ENCODE measurements at places on chromosomes 3 and 15.

DNA sequence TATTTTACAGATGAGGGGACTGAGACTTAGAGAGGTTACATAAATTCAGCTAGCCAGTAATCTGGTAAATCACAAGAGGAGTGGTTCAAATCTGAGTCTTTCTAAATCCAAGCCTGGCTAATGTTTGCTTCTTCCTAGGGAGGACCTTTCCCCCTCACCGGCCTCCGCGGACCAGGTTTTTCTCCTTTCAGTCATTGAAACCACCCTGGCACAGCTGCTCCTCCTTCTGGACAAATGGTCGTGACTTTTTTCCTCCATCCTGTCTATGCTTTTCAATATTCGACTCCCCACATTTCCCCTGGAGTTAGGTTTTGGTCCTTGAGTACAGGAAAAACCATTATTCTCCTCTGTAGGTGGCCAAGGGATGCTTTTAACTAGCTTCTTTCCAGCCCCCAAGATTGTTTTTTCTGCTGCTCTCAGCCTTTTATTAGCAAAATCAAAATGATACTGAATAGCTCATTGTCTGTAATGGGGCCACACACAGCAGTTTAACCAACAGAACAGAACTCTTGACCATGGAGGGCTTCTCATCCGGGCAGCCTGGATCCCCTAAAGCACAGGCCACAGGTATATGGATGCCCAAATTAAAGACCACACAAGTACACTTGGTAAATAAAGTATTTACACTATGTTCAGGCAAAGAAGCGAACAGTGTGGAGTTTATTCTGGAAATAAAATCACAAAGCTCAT is 85.9 kb upstream of the KLHL25 start:
- no peak for DNase-seq

DNA sequence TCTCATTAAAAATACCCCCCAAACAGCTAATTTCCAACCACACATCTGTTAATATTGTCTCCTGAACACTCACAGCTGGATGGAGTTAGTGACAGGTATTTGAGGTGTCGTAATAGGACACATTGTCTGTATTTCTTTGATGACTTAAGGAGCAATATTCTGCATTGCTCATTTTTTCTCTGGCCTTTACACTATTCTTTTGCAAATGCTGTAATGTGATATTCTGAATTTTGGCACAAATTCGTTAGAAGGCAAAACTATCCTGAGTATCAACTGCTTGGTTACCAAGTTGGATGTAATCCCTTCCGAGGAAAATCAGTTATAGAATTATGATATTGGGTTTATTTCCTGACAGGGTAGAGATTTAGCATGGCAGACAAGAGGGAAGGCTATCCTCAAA is 1030.2 kb downstream of the MCTP2 start:
- no peak for DNase-seq

DNA sequence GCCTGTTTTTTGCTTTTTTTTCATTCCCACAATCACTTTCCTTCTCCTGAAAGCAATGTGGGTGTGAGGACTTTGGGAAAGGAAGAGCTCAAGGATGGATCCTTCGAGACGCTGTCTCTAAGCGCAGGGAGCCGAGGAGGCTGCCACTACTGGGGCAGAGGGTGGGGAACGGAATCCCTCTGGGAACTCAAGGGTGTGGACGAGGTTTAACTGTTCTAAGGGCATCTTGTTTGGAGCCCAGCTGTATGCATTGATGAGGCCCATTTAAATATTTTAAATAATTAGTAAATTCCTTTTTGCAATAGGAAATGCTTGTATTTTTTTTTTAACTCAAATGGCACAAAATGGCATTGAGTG is 124.4 kb upstream of the MEF2A start:
- DNase-seq, result no peak

- no peak for DNase-seq
Observed at GRCh38 chr3:10907262-10907661, 85.3 kb upstream of the SLC6A1 start.

DNA sequence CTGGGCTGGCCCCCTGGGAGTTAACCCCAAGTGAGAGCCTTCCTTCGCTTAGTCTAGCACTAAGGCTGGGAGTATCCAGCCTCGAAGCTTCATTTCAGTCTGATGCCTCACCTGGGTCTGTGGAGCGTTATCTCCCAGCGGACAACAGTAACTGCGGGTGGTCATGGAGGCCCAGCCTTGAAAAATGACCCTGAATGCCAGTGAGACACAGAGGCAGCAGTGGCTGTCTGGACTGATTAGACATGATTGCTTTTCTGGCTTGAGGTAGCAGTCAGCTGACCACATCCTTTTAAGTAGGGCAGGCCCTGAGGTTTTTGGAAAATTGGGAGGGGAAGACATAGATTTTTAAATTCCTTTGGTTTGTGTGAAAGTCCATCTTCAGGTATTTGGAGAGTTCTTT is 28.2 kb upstream of the TRIM59 start:
- DNase-seq, result no peak

GRCh38 chr3:46874430-46874829 is 3.1 kb upstream of the PTH1R start:
- no peak for DNase-seq

DNA sequence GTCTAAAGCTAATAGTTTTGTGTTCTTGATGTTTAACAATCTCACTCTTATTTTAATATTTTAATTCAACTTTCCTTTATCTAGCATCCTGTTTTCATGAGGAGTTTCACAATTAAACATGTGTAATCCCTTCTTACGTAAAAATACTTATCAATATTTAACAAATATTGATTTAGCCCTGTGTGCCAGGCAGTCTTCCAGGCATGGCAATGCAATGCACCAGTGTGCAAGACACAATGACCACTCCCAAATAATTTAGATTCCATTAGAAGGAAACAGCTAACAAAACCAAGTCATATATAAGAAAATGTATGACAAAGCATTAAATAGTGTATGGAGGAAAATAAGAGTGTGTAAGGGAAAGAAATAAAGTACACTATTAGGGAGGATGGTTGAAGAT is 627.1 kb upstream of the ARPP21 start:
- DNase-seq, result no peak

- no peak for DNase-seq
Observed at GRCh38 chr3:69282181-69282580, 103.7 kb downstream of the FRMD4B start.

- DNase-seq, result no peak
Observed at GRCh38 chr3:140284372-140284771, 349.4 kb downstream of the CLSTN2 start.

- DNase-seq, result no peak
Observed at GRCh38 chr3:64861684-64862083, 173.9 kb upstream of the ADAMTS9 start.

GRCh38 chr3:69088063-69088462 is 3.3 kb downstream of the ARL6IP5 start:
- DNase-seq, result no peak

DNA sequence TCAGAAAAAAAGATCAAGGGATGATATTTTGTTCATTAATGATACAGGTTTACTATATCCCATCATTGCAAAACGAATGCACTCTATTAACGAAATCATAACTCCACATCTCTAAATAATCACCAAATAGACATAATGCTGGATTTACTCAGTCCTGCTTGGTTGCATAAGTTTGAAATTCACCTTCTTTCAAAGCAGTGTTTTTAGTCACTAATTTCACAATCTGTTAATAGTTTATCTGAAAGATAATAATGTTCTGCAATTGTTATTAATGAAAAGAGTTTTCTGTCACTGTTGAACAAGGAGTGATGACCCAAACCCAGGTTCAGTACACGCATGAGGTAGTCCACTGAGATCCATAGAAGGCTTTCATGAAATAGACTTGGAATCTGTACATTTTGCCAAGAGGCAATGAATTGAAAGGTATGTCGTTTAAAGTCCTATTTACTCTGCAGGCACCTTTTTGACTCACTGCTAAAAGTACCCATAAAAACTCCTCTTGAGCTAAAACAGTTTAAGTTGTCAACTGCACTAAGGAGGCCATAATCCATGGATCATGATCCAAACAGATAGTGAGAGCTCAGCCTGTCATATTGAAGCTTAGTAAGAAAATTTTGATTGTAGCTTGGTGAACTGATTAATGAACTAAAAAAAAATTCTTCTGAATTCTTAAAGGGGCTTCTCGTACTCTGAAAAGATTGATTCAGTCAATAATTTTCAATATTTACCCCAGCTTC is 75.6 kb upstream of the MBNL1 start:
- no peak for DNase-seq

DNA sequence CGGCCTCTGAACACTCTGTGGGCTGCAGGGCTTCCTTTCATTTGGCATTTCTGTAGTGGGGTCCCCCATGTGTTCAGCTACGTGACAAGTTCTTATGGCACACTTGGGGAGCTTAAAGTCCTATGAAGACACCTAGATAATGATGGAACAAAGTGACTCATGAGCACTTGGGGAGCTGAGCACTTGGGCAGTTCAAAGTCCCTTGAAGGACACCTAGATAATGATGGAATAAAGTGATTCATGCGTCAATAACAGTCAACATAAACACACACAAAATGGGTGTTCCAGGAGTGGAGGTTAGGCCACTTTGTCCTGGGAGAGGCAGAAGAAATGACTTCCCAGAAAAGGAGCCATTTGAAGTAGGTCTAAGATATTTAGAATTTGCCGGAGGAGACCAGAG is 66.6 kb downstream of the LDHAL6B start:
- DNase-seq, result no peak

GRCh38 chr3:36908647-36909180 is 36.1 kb downstream of the TRANK1 start:
- DNase-seq, result no peak

DNA sequence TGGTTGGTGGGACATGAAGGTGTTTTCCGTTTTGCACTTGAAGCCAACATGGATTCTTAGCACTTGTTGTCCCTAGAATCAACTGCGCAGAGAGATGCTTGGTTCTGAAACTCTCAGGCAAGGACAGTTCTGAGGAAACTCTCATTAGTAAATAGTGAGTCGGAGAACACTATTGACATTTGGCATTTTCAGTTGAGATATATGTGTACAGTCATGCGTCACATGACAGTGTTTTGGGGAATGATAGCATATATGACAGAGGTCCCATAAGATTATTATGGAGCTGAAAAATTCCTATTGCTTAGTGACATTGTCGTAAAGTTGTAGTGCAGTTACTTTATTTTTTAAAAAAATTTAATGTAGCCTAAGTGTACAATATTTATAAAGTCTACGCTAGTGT is 5.8 kb downstream of the APBA2 start:
- DNase-seq, result no peak

- no peak for DNase-seq
Observed at GRCh38 chr3:183182073-183182472, 19.5 kb upstream of the LAMP3 start.

GRCh38 chr3:53597136-53597915 is 102.9 kb downstream of the CACNA1D start:
- DNase-seq, result no peak

GRCh38 chr3:194472290-194472920 is 14.4 kb downstream of the ATP13A3 start:
- DNase-seq, result no peak

GRCh38 chr3:186219211-186219638 is 110.3 kb upstream of the ETV5 start:
- no peak for DNase-seq

DNA sequence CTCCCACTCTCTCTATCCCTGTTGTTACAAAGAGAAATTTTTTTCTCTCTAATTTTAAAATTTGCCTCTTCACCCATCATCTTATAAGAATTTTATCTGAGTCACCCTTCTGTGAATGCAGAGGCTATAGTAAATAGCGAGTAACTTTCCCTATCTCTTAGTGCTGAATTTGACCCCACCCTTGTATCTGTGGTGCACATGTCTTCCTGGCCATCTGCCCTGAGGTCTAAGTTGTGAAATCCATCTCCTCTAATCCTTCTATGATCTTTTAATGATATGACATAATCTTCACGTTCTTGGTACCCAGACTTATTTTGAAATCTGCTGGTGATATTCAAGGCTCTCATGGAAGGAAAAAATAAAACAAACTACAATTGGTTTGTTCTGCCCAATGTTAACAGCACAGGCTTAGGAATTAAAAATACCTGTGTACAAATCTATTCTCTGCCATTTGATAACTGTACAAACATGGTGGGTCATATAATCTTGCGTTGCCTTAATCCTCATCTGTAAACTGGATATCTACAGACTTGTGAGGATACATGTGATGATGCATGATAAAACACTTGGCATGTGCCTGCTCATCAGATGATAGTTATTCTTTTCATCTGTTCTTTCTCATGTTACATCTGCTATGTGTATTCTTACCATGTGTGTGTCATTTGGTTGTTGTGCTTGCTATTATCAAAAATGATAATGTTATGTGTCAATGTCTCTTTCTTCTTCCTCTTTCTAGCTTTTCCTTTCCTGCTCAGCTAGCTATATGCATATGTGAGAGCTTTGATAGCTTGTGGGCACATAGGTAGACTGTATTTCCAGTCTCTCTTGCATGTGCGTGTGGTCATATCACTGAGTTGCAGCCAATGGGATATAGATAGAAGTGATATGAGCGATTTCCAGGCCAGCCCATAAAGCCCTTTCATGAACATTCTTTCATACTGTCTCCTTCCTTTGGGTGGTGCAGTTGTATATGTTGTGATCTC is 13.7 kb upstream of the CCR3 start:
- no peak for DNase-seq

GRCh38 chr3:71565976-71566375 is 17.6 kb downstream of the FOXP1 start:
- DNase-seq, result no peak

DNA sequence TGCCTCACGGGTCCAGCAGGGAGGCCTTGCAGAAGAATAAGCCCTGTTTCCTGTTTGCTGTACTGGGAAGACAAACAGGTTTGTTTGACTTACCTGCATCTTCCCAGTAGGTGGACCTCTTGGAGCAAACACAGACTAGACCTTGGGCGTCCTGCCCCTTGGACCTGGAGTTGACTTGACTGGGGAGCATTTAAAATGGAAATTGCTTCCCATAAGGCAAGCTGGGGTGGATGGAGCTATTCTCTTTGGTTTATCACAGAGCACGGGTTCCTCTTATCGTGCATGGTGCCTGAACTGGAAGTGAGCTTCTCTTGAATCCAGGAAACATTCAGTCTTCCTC is 151.4 kb downstream of the RPLP1 start:
- DNase-seq, result no peak

GRCh38 chr3:79421273-79421672 is 346.5 kb downstream of the ROBO1 start:
- no peak for DNase-seq

GRCh38 chr3:58824285-58824684 is 157.7 kb upstream of the FAM3D start:
- no peak for DNase-seq

DNA sequence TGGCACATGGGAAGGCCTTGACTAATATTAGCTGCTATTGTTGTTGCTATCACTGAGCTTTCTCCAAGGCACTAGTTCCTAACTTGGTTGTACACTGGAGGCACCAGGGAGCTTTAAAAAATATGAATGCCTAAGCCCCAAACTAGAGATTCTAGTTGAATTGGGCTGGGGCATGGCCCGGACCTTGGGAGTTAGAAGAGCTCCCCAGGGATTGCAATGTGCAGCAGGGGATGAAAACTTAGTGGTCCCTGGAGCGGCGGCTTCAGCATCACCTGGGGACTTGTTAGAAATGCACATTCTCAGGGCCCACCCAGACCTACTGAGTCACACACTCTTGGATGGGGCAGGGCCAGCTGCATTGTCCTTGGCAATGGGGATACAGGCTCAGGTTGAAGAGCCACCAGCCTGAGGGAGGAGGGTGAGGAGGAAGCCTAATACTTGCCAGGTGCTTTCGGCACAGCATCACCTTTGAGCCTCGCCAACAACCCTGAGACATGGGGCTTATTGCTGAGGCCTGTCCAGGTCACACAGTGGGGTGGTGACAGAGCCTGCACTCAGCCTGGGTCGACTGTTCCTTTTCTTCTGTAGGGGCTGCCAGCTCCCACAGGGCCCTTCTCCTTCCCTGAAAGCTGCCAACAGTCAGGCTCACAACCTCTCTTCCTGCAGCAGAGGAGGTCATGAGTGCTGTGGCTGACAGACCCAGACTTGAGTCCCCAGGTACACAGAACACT is 84.5 kb downstream of the ATP2B2 start:
- no peak for DNase-seq

Measured in activated T-helper 1 cell treated with Interleukin-2 at 50 U/mL for 16 hours (primary cell).